Placental epithelial cell (primary cell): ENCODE measurements at places on chromosomes 3 and 15. TPM values are rescaled to one million over a fixed set of nuclear protein-coding genes. Genes with fewer than 3 reads are reported as not detected.

SH3GL3 gene
- not detected in 2 replicates for total RNA-seq

SCG5 gene
- 0.39 TPM in 1 of 2 replicates, not detected in the other for total RNA-seq

BAHD1 gene
- total RNA-seq, result 14.5 and 17.3 TPM in 2 replicates

NR2E3 gene
- total RNA-seq, result 0.54 and 1.6 TPM in 2 replicates

TRH gene
- not detected in 2 replicates for total RNA-seq

NEO1 gene
- total RNA-seq, result 10.6 and 12.6 TPM in 2 replicates

CCR1 gene
- not detected in 2 replicates for total RNA-seq

NUP210 gene
- not detected in 2 replicates for total RNA-seq

IL5RA gene
- not detected in 2 replicates for total RNA-seq

ADAMTS7 gene
- 2.0 and 3.5 TPM in 2 replicates for total RNA-seq
